ENCODE measurements at places on chromosomes 2 and 18.

- DNase-seq = no peak
Observed at GRCh38 chr2:151953467-151953866, 125.2 kb upstream of the ARL5A start.

DNA sequence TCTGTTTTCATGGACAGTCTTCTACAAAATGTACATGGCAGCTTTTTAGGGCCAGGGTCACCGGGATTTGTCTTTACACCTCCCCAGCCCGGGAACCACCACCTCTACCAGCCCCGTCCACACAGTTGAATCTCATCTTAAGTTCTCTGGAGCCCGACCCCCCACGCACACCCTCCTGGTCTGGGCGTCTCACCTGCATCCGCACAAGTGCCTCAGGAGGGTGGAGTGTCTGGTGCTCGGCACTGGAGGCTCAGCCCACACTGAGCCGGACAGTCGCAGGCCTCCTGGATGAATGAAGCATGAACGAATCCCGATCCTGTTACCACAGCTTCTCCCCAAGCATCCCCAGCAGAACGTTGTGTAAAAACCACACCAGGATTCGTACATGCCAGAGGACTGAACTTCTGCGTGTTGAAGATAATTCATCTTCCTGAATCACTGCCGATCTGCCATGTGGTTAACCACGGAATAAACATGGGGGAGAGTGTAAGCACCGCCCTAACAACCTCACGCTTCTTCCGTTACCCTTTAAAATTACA lies 162.0 kb downstream of the RTP5 start:
- peak; percentile 36 for DNase-seq

- no peak for DNase-seq
Observed at GRCh38 chr18:3402982-3403451, 47.0 kb upstream of the TGIF1 start.

DNA sequence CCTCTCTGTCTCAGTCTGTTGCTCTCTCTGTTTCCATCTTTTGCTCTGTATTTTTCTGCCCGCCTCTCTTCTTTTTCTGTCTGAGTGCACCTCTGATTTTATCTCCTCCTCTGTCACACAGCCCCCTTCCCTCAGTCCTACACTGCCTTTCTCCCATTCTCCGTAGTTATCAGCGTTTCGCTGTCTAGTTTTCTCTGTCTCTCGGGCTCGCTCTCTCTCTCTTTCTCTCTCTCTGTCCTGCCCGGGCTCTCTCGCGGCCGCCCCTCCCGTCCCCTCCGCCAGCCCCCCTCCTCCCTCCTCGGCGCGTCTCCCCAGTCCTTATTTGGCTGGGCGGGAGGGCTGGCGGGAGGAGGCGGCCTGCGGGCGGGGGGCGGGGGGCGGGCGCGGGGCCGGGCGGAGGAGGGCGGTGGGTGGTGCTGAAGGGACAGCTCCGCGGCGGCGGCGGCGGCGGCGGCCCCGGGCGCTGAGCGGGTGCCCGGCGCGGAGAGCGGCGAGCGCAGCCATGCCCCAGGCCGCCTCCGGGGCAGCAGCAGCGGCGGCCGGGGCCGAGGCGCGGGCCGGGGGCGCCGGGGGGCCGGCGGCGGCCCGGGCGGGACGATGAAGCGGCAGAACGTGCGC lies at the start of gene KCNK3:
TSS of gene KCNK3 (plus strand) at position 444 of the 618 bp plus-strand sequence. CDS start at position 598, 154 bp downstream.
- peak; percentile 29 for DNase-seq

- peak; percentile 98 for DNase-seq
Observed at GRCh38 chr18:62522504-62523254, at the start of gene ZCCHC2. Gene ZCCHC2 (plus strand): TSS chr18:62523025. CDS start chr18:62523425, 400 bp downstream.

GRCh38 chr2:226993171-226993570 lies 157.3 kb downstream of the RHBDD1 start:
- DNase-seq = no peak
